ENCODE measurements at places on chromosomes 12 and 14.

DNA sequence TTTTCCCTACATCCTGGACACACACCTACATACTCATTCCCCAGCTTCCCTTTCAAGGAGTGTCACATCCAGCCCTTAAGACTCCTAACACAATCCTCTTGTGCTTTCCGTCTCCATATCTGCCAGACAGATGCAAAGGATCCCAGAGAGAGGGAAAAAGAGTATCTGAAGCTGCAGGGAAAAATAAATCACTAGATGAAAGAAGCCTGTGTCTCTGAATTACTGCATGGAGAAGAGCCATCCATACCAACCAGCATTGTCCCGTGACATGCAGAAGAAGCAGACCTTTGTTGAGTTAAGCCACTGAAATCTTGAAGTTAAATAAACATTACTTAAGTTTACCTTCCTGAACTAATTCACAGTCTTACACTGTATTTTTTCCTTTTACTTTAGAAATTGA is 54.6 kb downstream of the GTF2A1 start:
- DNase-seq: no peak

DNA sequence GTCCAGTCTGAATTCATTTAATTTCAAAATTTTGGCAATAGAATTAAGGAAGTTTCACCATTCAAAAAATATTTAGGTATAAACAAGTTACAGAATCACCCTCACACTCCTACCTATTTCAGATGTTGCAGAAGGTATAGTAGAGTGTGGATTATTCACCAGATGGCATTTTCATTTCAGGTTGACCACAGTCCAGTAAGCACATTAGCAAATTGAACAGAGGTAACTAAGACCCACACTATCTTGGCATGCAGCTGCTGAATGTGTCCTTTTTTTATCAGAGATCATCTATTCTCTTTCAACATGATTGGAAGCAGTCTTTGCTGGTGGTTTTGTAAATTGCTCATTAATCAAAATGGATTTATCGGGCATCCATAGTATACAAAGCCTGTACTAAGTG is 151.8 kb upstream of the GARIN6 start:
- no peak for DNase-seq

- no peak for DNase-seq
Measured at GRCh38 chr12:90576707-90577106, 378.3 kb downstream of the CCER1 start.

- DNase-seq: no peak
Measured at GRCh38 chr14:74927225-74927624, 4.2 kb upstream of the RPS6KL1 start.

DNA sequence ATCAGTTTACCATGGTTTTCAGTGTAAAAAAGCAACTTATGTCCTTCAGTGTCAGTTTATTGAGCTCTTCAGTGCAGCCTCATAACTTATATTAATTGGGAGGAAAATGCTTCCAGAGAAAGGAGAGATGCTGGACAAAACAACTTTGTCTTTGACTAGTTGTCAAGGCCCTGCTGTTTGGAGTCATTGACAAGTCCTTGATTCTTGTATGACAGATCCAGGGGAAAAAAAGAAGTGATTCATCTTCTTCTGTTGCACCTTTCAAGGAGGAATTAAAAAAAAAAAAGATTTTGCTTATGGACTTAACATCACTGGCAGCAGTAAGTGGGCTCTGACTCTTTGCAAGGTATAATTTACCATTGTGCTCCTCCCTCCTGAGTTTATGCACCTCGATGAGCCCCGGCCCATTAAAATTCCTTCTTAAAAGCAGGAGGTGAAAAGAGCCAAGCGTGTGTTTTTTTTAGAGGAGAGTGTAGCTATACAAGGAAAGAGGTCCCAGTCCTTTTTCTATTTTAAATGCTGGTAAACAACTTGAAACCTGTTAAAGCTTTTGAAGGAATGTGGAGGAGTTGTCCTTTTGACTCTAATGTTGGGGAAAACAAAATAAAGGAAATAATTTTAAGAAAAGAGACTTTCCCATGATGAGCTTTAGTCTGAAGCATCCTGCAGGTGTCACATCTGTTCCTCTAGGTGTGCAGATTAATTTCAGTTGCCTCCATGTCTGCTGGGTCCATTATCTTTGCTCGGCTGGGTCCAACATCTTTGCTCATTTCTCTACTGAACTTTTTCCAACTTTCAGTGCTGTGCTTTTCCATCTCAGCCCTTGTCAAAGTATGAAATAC is 431.6 kb downstream of the RAD51B start:
- DNase-seq: no peak

- no peak for DNase-seq
Measured at GRCh38 chr14:23512156-23512555, 39.4 kb downstream of the ZFHX2 start.

DNA sequence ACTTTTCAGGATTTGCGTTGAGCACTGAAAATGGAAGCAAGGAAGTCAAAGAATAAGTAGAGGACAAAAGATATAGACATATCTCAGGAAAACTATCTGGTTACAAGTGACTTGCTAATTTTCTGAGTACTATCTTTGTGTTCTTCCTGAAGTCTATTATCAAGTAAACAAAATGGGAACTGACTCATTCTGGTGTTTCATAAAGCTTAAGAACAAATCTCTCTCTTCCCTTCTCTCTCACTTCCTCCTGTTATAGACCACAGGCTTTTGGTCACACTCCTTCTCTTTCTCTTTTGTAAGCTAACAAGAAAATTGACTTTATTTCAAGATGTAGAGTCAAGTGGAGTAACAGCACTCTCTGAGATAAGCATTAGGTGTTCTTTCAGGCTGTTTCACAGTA is 406.6 kb upstream of the SYT1 start:
- no peak for DNase-seq

GRCh38 chr12:111838353-111838752 is 3.7 kb upstream of the MAPKAPK5 start:
- DNase-seq: no peak

DNA sequence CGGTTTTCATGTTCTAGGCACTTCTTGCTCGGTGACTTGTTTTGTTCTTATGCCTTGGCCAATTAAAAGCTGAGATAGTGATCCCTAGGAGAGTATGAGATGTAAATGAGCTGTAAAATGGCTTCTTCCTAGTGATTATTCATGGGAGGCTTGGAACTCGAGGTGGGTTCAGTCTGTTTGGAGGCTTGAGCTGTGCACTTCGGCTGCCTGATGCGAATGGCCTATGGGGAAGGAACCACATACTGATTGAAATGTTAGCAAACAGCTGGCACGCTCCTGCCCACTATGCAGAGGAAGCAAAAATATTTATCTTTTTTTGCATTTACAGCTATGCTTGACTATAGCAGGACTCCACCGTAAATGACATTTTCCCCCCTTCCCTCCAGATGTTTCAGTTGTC is 75.5 kb downstream of the PLXNC1 start:
- DNase-seq: no peak

DNA sequence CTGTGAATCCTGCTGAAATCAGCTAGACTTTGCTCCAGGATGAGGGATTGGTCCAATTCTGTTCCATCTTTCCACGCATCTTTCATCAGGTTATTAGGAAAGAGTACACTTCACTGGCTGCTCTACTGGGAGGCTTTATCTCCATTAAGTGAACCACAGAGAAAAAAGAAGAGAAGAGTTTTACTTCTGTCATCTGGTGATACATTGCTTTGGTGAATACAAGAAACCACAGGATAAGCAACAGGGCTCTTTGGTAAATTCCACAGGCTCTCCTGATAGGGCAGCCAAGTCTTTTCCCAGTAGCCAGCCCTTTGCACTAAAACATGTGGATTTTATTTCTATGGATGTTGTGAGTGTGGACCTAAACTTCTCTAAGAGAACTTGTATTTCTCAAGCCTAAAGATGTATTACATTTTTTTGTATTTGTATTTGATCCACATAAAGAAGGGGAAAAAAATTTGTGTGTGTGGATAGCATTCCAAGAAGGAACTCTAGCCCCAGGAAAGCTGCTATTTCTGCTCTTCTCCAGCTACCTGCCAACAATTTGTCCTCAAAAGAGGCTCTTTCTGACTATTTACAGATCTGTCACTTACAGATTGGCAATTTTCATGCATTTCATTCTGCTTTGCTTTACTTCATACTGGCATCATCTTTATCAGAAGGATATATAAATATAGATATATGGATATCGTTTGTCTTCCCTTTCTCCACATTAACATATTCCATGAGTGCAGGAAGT is 1117.6 kb upstream of the TMEM132C start:
- DNase-seq: no peak

DNA sequence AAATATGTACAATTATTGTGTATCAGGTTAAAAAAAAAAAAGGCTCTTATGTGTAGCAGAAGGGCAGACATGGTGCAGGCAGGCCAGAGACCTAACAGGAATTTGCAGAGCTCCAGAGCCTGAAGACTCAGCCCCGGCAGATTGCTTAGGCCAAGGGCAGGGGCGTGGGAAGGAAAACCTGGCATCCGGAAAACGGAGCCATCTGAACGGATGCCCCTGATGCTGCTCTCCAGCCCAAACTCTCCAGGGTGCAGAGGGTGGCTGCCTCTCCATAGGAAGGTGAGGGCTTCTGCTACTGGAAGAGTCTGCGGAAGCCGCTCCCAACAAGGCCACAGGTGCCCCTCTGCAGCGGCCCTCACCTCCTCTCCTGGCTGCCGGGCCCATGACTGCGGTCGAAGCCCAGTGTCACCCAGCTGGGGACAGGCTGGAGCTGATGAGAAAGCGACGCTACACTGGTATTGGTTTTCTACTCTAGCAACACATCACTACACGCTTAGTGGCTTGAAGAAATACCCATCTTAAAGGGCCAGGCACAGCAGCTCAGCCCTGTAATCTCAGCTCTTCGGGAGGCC is 19.4 kb downstream of the ACADS start:
- no peak for DNase-seq

- no peak for DNase-seq
Measured at GRCh38 chr12:98420461-98420860, 94.9 kb upstream of the TMPO start.

DNA sequence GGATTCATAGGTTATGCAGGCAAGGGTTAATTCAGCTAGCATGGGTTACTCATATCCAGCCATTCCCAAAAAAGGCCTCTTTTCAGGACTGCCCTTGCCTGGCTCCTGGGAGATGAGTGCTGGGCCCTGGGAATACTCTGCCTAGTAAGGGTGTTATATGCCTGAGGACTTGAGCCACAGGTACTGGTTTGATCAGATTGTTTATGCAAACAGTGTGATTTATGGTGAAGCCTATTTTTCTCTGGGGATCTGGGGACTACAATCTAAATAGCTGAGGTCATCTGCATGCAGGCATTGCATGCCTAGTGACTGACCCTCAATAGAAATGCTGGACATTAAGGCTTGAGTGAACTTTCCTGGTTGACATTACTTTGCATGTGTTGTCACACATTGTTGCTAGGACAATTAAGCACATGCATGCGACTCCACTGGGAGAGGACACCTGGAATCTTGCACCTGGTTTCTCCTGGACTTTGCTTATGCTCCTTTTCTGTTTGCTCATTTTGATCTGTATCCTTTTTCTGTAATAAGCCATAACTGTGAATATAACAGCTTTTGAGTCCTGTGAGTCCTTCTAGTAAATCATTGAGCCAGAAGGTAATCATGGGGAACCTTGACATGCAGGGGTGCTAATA is 73.0 kb downstream of the RAD51B start:
- no peak for DNase-seq

Data from effector CD8-positive, alpha-beta T cell (primary cell).